Fibroblast of pulmonary artery (primary cell): ENCODE measurements at places on chromosomes 7 and 10.
A peak's percentile ranks its signal among the peaks of the same experiment; 100 is the strongest.

DNA sequence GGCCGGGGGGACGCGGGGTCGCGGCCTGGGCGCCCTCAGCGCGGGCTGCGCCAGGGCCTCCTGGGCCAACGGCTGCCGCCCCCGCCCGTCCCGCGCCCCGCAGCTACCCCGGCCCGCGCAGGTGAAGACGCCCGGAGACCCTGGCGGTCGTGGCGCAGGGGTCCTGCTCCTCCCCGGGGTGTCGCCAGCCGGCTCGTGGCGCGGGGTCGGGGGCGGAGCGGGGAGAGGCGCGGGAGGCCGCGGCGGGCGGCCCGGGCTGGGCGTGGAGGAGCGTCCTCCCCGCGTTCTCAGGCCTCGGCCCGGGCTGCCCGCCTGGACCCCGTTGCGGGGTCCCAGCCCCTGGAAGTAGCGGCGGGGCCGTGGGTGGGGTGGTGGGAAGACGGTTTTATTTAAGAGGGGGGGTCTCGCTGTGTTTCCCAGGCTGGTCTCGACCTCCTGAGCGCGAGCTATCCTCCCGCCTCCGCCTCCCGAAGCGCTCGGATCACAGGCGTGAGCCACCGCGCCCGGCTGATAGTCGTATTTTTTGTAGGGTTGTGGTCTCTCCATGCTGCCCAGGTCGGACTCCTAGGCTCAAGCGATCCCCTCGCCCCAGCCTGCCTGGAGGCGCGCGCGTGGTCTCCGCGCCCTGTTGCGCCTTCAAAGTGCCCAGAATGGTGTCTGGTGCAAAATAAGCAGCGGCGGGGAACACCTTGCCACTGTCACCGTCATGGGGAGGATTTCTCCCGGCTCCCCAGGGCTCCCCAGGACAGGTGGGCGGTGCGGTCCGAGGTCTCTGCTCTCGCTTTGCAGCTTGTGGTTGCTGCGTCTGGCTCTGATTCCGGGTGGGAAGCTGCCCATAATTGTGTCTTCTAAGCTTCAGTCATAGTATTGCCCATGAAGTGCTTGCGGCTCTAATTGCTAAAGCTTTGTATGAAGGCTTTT, 15.3 kb upstream of the SUN1 start:
- DNase-seq = no peak

GRCh38 chr10:112185959-112186358, 2.4 kb upstream of the GPAM start:
- DNase-seq = no peak

- DNase-seq = no peak
Observed at GRCh38 chr10:18615618-18616017, 35.8 kb downstream of the NSUN6 start.

- DNase-seq = no peak
Observed at GRCh38 chr7:98334081-98334480, 52.6 kb downstream of the BRI3 start.

DNA sequence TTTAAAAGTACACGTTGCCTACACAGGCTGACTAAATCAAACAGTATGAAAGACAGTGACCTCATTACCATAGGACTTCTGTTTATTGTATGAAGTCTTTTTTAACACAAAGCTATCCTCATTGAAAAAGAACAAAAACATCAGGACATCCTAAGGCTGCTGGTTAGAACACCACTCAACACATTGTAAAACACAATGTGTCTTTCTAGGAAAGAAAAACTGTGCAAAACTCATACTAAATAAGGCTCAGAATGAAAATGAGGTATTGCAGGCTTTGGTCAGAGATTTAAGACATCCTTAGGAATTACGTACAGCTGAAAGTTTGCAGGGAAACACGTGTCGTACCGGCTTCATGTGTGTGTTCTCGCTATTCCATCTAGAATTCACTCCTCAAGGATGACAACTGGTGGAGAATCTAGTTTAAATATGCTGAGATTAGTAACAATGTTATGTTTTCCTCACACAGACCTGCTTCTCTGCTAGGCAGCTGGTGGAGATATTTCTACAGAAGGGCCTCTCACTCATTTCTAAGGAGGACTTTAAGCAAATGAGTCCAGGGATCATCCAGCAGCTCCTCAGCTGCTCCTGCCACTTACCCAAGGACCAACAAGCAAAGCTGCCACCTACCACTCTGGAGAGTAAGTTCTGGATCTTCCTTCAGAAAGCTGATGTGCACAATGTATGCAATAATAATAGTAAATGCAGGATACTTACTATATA, 29.3 kb downstream of the SLC39A12 start:
- no peak for DNase-seq

DNA sequence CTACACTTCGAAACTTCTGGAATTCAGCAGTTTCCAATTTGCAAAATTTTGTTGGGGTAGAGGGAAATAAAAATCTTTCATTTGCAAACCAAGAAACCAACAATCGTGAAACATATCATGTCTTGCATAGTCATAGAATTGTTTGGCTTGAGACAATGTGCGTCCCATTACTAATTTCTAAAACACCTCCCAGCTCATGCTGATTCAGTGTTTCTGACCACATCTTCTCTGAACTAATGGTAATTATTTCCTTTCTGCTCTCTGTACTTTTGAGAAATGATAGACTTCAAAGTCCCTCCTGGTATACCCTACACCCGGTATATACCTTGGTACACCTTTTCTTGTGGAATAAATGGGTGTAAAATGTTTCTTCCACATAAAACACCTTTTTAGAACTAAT, 41.8 kb upstream of the TSPAN13 start:
- no peak for DNase-seq

DNA sequence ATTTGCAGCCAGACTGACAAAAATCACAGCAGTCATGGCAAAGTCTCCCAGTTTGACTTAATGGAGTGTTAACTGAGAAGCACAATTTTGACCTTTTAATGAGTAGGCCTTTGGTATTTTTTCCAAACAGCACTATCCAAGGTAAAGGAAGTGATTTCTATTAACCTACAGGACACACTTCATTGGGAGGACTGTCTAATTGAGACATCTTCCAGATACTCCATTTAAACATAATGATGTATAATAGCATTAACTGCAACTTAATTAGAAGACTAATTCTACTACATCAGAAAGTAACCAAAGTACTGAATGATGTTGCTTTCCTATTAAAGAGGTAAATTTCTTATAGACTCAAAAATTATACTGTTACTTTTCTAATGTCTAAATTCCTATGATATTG, 61.1 kb downstream of the TWIST1 start:
- no peak for DNase-seq

DNA sequence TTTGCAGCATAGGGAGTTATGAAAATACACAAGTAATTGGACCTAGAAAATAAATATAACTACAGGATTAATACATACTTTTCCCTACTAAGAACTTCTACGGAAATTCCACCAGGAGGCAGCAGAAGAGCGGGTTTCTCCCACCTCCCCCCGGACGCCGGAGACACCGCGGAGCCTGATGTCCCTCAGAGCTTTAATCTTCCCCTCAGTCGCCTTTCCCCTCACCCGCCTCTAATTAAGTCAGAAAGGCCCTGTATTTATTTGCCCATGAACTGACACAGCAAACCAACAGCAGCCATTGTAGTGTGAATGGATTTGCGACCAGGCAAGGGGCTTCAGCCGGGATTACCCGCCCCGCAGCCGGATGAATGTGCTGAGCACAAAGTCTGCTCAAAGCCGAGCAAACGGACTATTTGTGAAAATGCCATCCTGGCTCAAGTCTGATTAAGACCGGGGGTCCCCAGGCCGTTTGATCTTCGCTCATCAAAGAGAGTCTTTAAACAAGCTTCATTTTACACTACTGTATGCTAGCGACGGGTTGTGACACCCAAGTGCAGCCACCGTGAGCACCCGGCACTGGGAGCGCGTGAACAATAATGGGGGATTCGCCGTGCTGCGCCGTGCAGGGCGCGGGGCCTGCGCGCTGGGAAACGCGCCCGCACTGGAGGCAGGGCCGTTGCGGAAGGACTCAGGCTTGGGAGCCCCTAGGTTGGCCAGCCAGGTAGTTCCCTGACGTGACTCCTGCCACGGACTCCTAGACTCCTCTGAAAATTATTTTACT, 5.6 kb upstream of the DKK1 start:
- peak; percentile 88 for DNase-seq

GRCh38 chr10:107790271-107790670, 625.8 kb upstream of the SORCS1 start:
- no peak for DNase-seq

DNA sequence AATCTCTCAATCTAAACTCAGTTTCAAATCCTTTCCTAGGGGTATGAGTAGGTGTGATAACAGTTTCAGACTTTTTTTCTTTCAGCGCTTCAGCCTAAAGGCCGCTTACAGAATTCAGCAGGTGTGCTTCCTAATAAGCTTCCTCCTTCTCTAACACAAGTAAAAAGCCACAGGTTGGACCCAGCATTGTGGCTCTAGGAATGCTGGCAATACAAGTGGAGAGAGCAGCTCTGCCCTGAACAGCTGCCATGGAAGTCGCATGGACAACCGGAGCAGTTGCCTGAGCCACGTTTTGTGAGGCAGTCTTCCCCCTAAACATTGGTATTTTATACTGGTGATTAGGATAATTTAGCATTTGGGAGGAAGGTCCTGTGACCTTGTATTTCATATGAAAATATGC, 83.5 kb downstream of the ST7 start:
- no peak for DNase-seq

DNA sequence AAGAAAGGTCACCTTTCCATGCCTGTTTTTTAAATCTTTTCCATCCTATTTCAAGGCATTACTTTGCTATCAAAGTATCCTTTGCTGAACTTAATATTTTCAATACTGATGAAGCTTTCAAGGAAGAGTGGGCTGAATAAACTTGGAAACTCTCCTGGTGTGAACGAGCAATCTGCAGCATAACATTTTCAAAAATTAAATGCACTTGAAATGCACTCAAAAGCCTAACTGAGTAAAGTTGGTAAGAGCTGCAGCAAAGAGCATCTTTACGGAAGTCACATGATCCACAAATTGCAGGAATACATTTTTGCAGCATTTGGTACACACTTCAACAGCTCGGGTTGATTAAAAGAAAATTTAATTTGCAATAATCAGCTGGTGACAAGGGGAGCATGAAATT, 367.3 kb downstream of the PHTF2 start:
- no peak for DNase-seq

DNA sequence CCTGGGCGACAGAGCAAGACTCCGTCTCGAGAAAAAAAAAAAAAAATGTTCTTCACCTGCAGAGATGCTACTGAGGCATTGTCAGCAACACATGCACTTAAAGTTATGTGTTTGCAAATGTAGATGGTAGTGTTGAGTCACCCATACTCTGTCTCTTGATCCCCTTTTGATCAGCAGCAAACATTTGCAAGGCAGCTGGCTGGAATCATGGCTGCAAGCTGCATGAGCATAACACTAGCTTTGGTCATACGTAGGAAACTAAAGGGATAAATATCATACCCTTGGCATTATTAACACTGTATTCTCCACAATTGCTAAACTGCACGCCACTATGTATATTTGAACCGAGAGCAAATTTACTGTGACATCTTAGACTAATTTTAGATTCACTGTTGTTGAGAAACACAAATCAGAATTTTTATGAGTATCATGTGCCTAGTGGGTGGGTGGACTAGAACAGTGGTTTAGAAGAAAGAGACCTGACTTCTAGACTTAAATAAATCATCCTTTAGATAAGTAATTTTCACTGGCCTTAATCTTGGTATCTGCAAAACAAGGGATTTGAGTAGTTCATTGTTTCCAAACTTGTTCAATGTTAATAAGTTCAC, 229.3 kb upstream of the MEOX2 start:
- DNase-seq = no peak

DNA sequence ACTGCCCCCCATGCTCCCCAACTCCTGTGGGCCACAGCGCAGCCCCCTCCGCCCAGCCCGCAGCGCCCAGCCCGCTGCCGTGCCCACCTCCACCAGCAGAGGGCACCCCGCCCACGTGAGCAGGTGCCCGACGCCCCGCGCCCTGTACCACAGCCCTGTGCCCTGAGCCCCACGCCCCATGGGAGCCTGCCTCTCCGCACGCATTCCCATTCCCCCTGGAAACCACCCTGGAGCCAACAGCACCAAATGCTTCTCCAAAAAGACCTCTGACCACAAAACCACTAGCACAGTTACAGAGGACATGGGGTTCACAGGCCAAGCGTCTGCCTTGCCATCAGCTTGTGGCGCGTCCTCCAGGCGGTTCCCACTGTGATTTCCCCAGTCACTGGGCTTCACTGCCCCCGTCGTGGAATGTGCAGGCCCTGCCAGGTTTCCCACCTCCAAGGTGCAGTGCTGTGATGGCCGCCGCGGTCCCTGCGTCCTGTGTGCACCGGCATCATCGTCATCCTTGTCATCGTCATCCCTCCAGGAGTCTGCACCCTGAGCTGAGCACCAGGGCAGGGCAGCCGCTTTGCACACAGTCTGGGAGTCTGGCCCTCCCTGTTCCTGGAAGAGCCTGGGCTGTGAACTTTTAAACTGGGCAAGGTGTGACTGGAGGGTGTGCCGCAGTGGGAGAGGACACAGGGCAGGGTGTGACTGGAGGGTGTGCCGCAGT, 61.7 kb downstream of the PWWP2B start:
- DNase-seq = peak; percentile 25

DNA sequence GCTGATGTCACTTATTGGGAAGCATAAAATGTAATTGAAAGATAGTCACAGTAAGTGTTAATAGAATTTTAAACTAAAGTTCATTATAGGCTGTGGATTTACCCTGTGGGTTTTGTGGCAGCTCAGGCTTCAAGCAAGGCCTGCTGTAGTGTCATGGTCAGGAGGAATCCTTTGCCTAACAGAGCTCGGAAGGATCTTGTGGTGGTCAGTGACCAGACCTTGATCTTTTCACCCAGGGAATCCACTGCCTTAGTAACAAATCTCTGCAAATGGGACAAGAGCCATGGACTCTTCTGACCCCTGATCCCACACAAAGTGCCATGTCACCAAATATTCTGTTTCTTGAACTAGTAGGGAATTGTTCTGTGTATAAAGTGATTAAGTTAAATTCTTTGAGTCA, 20.6 kb upstream of the HDAC9 start:
- no peak for DNase-seq

GRCh38 chr10:67011981-67012380, 86.1 kb downstream of the LRRTM3 start:
- no peak for DNase-seq

DNA sequence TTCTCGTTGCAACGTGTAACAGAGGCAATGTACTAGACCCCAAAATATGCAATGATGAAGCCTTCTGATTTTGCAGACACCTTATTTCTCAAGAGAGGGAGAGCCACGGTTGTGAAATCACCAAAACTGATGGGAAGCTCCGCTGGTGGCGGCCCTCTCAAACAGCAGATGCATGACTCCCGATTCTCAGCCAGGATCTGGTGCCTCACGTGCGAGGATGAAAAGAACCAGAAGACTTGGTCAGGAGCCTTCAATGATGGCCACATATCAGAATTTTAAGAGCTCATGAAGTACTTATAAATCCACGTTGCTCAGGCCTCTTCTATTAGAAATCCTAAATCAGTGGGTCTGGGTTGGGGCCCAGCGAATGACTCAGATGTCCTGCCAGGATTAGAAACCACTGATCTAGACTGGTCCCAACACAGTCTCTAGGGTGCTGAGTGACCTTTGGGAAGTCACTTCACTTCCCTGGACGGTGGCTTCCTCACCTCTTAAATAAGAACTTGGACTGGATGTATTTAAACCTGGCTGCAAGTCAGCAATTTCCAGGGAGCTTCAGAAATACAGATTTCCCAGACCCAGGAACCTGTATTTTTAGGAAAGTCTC, 41.9 kb upstream of the FAM180A start:
- no peak for DNase-seq

- DNase-seq = no peak
Observed at GRCh38 chr7:29071203-29071874, 75.0 kb downstream of the CPVL start.

GRCh38 chr10:3166496-3167290, 5.9 kb downstream of the PITRM1 start:
- no peak for DNase-seq
